ENCODE measurements at places on chromosomes 2 and 18. TPM values are rescaled to one million over a fixed set of nuclear protein-coding genes. Genes with fewer than 3 reads are reported as not detected.

DNA sequence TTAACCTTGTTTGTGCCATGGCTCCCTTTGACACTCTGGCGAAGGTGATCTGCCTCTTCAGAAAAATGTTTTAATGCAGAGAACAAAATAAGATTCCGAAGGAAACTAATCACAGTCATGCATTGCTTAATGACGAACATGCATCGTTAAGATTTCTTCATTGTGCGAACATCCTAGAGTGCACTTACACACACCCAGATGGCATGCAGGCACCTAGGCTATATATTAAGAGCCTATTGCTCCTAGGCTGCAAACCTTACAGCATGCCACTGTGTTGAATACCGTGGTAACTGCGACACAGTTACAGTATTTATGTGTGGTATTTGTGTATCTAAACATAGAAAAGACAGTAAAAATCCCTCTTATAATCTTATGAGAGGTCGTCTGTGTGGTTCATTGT, 8.3 kb downstream of the ASAP2 start:
- DNase-seq: no peak

- no peak for DNase-seq
Measured at GRCh38 chr2:158822193-158822592, 27.1 kb downstream of the DAPL1 start.

DNA sequence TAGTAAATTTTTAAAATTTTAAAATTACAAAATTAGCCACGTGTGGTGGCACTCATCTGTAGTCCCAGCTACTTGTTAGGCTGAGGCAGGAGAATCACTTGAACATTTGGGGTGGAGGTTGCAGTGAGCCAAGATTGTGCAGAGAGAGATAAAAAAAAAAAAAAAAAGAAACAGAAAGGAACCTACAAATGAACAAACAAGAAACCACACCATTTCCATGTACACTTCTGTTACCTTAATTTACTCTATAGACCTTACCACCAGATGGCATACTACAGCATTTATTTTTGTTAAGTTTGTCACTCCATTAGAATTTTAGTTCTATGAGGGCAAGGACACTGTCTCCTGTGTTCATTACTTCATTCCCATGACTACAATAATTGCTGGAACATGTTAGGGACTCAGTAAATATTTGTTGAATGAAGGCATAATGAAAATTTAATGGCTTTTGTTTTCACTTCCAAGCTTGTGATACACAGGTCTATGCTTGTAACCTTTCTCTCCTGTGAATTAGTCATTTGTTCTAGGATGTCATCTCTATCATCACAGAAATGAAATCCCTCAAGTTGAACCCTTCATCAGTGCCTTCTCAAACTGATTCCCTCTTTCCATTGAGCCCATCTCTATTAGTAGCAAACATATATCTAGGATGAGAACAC, 76.0 kb downstream of the ARHGAP15 start:
- peak; percentile 70 for DNase-seq

- no peak for DNase-seq
Measured at GRCh38 chr18:1965016-1965415, 606.3 kb downstream of the METTL4 start.

DNA sequence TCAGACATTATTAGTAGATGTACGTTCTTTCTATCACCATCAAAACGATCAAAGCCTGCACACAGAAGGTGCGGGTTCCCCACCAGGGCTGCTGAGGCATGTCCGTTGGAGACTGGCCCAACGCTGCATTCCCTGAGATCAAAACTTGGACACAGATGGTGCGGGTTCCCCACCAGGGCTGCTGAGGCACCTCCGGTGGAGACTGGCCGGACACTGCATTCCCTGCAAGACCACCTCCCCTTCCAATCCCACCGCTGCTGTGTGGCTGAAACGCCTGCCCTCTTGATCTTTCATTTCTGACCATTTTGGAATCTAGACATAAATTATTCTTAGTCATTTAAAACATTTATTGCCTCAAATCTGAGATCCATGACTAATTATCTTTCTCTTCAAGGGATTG, 254.2 kb upstream of the SALL3 start:
- no peak for DNase-seq

ABCA12 gene
- total RNA-seq: not detected

PRSS56 gene
- total RNA-seq: not detected

All from activated CD4-positive, alpha-beta T cell treated with anti-CD3 and anti-CD28 coated beads, Interleukin-2, amount 10 ng/mL, durations not matched to agents 24 days and 14 days (primary cell).